Right ventricle myocardium inferior (tissue), 1 donor: ENCODE measurements at places on chromosomes 3 and 15.
A peak's percentile ranks its signal among the peaks of the same experiment; 100 is the strongest.

DNA sequence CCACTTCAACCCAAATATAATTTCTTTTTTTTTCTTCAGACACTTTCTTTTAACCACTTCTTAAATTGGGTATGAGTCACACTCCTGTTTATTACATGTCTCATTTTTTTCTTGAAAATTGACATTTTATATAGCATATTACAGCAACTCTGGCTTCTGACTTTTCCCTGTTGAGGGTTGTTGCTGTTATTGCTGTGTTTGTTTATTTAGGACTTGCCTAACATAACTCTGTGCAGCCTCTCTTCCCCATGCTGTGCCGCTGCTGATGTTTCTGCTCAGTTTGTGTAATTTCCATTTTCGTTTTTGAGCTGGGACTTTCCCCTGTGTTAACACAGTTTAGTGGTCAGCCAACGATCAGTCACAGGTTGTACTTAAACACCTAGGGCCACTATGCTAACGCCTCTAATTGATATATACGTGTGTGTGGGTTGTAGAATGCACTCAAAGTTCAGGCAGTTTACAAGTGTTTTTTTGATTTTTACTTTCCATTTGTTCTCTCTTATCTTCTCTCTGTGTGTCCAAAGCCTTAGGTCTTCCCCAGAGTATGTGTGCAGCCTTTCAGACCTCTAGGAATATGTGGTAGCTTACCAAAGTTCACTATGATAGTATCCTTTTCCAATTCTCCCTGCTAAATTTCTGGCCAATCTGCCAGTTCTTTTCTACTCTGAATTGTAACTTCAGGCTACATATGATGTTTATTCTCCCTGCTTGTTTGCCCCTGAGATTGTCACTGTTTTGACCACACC, 337.2 kb downstream of the ZBTB20 start:
- DNase-seq, result no peak

- DNase-seq, result no peak
These were observed 762.2 kb upstream of the ALCAM start for GRCh38 chr3:104604326-104605010.

DNA sequence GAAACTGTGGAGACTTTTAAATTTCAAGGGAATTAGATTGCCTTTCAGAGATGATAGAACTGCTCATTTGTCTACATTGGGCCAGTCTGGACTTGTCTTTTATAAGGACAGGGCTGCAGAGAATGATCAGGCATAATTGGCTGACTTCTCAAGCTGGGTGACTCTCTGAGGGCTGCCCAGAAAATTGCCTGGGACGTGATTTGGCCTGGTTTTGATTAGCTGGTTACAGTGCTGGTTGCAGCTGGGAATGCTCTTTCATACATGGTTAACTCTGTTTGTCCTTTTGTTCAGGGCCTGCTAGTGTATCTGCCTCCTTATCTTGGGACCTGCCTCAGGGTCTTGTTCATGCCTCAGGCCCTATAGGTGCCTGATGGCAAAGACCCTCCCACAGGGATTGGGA, 245.6 kb downstream of the CLSTN2 start:
- no peak for DNase-seq

DNA sequence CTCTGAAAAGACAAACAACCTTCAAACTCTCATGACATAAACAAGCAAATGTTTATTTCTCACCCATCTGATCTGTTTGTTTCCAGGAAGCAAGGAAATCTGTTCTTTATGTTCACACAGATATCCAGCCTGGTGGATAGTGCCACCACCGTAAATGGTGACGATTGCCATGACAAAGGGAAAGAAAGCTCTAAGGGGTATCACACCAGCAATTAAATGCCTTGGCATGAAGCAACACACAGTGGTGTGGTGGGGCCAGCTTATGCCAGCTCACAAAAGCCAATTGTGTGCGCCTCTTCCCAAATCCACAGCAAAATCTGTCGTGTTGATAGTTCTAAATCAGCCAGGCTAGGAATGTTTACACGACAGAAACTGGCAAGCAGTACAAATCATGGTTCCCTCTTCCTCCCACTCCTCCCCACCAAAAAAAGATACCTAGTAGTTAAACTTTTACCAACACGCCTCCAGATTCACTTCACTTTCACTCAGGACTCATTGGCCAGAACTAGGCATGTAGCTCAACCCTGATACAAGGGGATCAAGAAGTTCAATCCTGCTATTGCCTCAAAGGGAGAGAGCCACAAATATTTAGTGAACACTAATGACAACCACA, 189.2 kb upstream of the SLCO3A1 start:
- DNase-seq, result no peak

DNA sequence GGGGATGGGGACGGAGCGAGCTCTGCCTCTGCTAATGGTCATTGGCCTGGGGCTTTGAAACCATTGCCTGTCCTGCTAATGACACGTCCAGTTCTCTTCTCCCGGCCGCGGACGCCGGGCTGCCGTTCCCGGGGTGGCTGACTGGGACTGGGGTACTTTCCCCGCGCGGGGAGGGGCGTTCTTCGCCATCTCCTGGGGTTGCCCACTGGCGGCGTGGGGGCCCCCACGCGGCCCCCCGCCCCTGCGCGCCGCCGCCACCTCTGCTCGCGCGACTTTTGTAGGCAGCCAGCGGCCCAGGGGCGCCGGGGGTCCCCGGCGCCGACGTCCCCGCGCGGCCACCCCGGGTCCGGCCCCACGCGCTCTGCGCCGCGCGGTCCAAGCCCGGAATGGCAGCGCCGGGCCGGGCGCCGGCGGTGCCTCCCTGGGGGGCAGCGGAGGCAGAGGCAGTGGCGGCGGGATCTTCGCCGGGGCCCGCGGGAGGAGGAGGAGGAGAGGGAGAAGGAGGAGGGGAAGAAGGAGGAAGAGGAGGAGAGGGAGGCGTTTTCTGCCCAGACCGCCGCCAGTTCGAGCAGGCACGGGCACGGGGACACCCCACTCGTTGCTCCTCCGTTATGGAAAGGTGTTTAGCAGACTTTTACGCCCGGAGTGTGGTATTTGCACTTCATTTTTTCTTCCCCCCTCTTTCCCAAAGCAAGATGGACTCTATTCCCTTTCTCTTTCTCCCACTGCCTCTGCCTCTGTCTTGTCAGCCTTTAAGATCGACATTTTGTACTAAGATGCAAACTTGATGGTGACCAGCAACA, 2.3 kb downstream of the BBX start:
- peak; percentile 80 for DNase-seq
